ENCODE measurements at places on chromosomes 5 and 9. TPM values are rescaled to one million over a fixed set of nuclear protein-coding genes. Genes with fewer than 3 reads are reported as not detected.

The NEURL1B gene
- 3.6 TPM for total RNA-seq

DNA sequence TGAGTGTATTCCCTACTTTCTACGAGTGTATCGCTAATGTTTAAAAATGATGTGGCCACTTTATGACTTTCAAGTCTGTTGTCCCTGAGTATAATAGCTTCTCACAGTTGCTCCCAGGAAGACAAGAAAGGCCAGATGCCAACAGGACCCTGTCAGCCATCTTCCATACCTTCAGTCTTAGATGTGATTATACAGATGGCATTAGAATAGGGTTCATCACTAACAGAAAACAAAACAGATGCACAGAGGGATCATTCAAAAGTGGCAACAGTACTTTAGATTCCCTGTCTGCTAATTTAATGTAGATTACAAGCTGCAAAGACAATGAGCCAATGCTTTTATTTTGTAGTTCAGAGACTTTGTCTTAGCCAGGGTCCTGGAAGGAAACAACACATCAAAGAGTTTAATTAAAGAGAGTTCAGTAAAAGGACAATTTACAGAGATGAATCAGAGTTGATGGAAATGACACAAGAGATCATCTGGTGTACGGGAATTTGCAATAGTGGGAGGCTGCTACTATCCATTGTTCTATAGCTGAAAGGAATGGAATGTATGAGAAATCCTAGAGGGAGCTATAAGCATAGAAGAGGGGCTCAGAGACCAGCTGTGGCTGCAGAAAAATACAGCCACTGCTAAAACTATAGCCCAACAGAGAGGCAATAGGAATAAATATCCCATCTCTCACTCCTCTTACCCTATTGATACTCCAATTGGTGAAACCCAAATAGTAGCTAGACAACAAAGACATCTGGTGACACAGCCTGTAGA lies 393.7 kb upstream of the SMC2 start:
- no peak overlapping the region for H3K4me3 ChIP-seq
- peaks cover 5% of the 10 kb centered on the region for H3K4me1 ChIP-seq
- no peak for DNase-seq
- H3K27me3 ChIP-seq = no peaks in the 10 kb centered on the region
- H3K36me3 ChIP-seq = no peaks in the 10 kb centered on the region

DNA sequence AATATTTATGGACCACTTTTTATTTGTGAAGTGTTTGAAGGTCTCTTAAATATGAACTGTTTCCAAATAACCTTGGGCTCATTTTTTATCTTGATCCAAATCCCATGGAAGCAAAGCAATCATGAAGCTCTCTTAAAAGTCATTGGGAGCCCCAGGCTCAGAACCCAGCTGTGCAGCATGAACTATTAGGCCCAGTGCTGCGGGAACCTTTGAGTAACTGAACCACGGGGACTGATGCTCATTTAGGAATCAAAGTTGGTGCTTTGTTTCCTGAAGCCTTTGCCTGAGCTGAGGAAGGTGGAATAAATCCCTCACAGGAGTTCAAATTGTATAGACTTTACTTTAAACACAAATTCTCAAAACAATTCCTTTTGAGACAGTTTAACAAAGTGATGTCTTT lies 27.8 kb downstream of the MAT2B start:
- H3K27ac ChIP-seq = no peak overlapping the region
- H3K36me3 ChIP-seq = no peaks in the 10 kb centered on the region
- no peak overlapping the region for H3K4me3 ChIP-seq
- H3K4me1 ChIP-seq = peaks cover 13% of the 10 kb centered on the region
- H3K27me3 ChIP-seq = no peaks in the 10 kb centered on the region
- no peak for DNase-seq

The CNTNAP3 gene
- 22.6 TPM for total RNA-seq

The PAEP gene
- total RNA-seq = not detected

The SLC23A1 gene
- not detected for total RNA-seq

The LIFR gene
- total RNA-seq = 7.8 TPM

The CFAP90 gene
- 0.35 TPM for total RNA-seq

DNA sequence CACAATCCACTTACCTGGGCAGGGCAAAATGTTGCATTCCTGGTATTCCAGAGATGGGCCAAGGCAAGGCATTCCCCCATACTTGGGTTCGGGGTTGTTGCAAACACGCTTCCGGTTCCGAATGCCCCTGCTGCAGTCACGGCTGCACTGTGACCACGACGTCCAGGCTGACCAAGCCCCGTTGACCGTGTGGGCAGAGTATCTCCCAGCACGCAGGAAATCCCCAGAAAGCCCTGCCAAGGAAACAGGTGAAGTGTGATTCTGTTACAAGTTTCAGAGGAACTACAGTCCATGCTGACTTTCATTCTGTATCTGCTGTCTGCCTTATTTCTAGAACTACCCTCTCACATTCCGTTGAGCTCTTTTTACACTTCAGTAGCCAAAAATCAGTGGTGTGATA lies 483.0 kb downstream of the SEMA5A start:
- no peak overlapping the region for H3K4me3 ChIP-seq
- no peaks in the 10 kb centered on the region for H3K4me1 ChIP-seq
- H3K27ac ChIP-seq = no peak overlapping the region
- no peak for DNase-seq
- H3K36me3 ChIP-seq = no peaks in the 10 kb centered on the region

DNA sequence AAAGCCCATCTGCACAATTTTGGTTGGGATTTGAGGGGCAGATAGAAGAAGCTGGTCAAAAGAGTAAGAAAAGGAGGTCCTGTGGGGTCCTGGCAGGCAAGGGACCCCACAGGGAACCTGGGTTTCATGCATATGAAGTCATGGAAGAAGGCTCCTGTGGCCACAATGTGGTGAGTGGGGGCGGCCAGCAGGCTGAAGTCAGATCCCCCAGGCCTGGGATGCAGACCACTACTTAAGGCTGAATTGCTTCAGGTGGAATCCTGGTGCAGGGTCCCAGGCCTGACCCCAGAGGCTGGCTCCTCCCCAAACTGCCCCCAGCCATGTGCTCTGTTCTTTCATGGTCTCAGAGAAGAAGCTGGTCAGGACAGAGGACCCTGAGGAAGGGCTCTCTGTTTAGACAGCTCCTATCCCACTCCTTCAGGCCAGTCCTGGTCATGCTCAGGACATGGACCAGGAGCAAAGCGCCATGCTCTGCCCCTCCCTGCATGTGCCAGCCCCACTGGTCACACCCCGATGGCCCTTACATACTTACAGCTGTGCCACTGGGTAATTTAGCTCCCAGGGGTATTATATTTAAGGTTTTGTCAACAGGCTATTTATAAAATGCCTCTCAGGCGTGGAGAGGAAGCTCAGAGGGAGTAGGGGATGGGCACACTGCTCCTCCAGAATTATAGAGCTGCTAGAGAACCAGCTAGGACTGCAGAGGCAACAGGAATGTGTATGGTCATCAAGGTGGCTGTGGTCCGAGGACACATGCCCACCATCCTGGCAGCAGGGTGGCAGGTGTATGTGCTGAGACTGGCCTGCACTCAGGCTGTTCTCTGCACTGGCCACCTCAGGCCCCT lies 33.4 kb downstream of the C5orf15 start:
- H3K4me1 ChIP-seq = no peaks in the 10 kb centered on the region
- H3K36me3 ChIP-seq = no peaks in the 10 kb centered on the region
- no peak overlapping the region for H3K4me3 ChIP-seq
- no peak overlapping the region for H3K27ac ChIP-seq

GRCh38 chr5:163360656-163361055 lies 76.7 kb upstream of the CCNG1 start:
- H3K27me3 ChIP-seq = no peaks in the 10 kb centered on the region
- H3K36me3 ChIP-seq = peaks cover 7% of the 10 kb centered on the region
- H3K4me3 ChIP-seq = no peak overlapping the region
- H3K4me1 ChIP-seq = no peaks in the 10 kb centered on the region

The FAM151B gene
- 0.72 TPM for total RNA-seq

The ANKRD34B gene
- total RNA-seq = 0.72 TPM

DNA sequence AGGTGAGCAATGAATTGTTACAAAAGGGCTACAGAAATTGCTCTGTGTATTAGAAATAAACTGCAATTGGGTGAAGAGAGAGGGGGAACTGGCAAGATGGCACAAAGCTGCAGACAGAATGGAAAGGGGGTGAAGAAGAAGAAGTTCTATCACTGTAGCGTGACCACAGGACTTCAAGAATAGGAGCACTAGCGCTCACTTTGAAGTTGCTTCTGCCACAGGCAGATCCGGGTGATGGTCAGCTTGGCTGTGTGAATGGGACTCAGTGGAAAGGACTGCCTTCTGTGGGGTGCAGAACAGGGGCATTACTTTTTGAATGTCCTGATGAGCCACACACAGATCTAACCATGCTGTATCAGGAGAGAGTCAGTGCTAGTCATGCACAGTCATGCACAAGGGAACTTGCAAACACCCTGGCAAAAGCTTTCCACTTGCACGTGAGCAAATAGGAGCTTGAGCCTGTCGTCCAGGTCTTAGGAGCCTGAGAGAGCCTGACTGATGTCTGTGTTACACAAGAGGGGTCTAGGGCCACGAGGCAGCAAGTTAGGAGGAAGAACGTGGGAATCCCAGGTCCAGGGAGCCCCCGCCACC lies 16.3 kb downstream of the IL5 start:
- peak overlapping the region; percentile 65 for H3K4me3 ChIP-seq
- H3K36me3 ChIP-seq = no peaks in the 10 kb centered on the region
- no peak for DNase-seq
- H3K4me1 ChIP-seq = no peaks in the 10 kb centered on the region
- H3K27me3 ChIP-seq = no peaks in the 10 kb centered on the region

DNA sequence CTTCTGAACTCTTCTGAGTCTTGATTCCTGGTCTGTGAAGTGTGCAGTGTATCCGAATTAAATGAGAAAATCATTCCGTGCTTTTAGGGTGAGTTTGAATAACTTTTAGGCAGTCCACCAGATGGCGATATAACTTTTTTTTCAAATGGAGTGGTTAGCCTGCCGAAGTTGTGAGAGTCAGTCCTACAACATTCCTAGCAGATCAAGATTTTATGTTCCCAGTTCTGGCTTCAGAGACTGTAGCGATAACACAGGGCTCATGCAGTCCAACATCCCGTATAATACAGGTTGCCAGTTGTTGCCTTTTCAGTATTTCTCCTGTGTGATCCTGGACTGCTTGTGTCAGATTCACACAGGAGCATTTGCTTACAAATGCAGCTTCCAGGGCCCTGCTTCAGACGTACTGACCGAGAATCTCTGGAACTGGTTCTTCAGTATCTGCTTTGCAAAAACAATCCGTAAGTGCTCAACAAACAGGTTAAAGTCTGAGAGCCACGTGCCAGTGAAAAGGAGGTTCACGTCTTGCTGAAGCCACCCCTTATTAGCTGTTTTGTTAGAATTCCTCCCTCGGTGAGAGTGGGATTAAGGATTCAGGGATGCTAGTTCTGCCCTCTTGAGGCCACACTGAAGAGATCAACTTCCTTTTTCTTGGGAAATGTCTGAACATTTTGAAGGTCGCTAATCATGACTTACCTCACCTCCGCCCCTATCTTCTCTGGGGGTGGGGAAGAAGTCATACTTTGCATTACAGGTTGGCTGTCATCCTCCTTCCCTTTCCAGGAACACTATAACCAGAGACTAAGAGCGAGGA lies 22.8 kb downstream of the SMIM3 start:
- no peak overlapping the region for H3K27ac ChIP-seq
- peak overlapping the region; percentile 69 for H3K4me3 ChIP-seq
- H3K4me1 ChIP-seq = no peaks in the 10 kb centered on the region
- no peaks in the 10 kb centered on the region for H3K27me3 ChIP-seq
- peak; percentile 74 for DNase-seq

GRCh38 chr5:158406884-158407823 lies 548.2 kb upstream of the CLINT1 start:
- no peak overlapping the region for H3K4me3 ChIP-seq
- no peak overlapping the region for H3K27ac ChIP-seq
- no peaks in the 10 kb centered on the region for H3K27me3 ChIP-seq
- DNase-seq = no peak

DNA sequence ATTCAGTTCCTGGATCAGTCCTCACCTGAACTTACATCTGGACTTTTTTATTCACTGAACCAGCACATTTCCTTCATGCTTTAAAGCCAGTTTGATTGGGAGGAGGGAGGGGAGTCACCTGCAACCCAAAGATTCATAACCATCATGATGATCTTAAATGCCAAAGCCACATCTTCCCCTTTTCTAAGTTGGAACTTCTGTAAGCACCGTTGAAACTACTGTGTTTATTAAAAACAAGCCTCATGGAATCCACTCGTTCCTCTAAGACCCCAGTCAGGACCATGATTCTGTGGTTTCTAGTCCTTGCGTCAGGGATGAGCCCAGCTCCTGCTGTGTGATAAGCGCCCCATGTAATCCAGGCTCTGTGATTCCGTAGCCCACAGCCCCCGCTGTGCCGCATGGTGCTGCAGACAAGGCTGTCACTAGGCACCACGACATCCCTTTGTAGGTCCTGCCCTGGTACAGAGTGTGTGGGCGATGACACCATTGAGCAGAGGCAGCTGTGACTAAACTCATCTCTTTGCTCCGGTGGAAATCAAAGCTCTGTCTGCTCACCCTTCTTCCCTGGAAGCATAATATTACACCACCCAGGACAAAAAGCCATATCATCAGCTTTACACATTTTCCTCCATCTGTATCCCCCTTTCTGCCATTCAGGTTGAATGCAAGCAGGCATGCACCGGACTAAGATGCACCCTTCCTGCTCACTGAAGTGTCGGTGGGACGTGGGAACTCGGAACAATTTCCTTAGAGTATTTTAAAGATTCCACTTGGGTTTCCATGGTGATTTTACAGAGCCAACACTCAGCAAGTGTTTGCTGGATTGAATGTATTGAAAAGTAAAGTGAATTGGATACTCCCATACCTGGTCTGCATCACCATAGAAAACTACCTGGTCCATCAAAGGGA lies 132.0 kb upstream of the FSTL4 start:
- no peak overlapping the region for H3K27ac ChIP-seq
- H3K4me3 ChIP-seq = no peak overlapping the region
- no peaks in the 10 kb centered on the region for H3K36me3 ChIP-seq
- H3K27me3 ChIP-seq = no peaks in the 10 kb centered on the region
- H3K4me1 ChIP-seq = no peaks in the 10 kb centered on the region
- DNase-seq = no peak

The FBP2 gene
- not detected for total RNA-seq

DNA sequence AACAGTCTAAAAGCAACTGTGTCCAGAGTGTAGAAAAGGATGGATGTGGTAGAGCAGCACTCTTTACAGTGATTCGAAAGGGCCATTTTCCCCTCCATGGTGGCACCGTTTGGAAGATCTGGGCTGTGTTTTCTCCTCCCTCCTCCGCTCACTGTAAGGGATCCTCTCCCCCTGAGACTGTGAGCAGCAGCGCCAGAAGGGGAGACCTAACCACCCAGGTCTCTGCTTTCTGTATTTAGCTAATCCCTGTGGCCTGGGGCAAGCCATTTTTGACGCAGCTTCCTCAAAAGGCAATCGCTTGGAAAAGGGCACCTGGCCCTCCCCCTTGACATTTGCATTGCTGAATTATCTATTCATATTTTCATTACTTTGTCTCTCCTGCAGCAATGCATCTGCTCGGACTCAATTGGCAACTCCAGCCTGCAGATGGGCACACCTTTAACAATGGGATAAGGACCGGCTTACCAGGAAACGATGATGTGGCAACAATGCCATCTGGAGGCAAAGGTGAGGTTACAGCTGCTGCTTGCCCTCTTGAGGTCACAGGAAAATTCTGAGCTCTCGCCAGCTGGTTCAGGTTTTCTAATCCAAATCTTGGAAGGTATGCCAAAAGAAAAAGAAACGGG lies 244.3 kb upstream of the WWC1 start:
- DNase-seq = peak; percentile 84
- no peaks in the 10 kb centered on the region for H3K27me3 ChIP-seq
- H3K4me3 ChIP-seq = 0 out of 2 replicates have a peak overlapping the region, but pooled peaks have one; percentile 1
- peaks cover 3% of the 10 kb centered on the region for H3K4me1 ChIP-seq
- no peaks in the 10 kb centered on the region for H3K36me3 ChIP-seq
- H3K27ac ChIP-seq = no peak overlapping the region

GRCh38 chr9:7844242-7844641 lies 44.7 kb upstream of the DMAC1 start:
- H3K4me1 ChIP-seq = no peaks in the 10 kb centered on the region
- no peaks in the 10 kb centered on the region for H3K36me3 ChIP-seq
- no peak overlapping the region for H3K4me3 ChIP-seq
- peak; percentile 34 for DNase-seq
- H3K27ac ChIP-seq = no peak overlapping the region
- no peaks in the 10 kb centered on the region for H3K27me3 ChIP-seq

Measured in H9 (cell line).